Upper lobe of left lung (tissue), 6 donors: ENCODE measurements at places on chromosomes 11 and 22. TPM values are rescaled to one million over a fixed set of nuclear protein-coding genes. Genes with fewer than 3 reads are reported as not detected.

The HPX gene
- 3.1 TPM for total RNA-seq

The CRYBA4 gene
- total RNA-seq, result not detected

GRCh38 chr11:81342966-81343365 lies 1390.7 kb downstream of the FAM181B start:
- DNase-seq, result no peak

The ZBED4 gene
- total RNA-seq, result 10.8 TPM

DNA sequence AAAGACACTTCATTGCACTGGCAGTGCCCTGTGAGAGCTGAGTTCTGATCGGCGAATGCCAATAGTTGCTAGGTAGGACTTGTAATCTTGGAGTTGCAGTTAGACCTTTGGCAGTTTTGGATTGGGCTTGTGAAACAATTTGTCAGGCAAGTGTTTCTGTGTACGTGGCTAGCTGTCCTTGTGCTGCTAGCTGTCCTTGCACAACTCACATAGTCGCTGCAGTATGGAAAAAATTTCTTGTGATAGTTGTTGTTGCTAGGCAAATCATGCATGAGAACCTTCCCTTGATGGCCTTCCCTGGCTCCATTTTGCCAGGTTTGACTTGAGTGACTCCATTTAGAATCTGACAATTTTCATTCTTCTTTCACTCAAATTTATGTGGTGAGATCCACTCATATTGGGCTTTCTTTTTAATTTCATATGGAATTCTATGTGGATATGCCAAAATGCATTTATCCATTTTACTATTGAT lies 140.7 kb downstream of the APIP start:
- DNase-seq, result no peak

The MFRP gene
- not detected for total RNA-seq

DNA sequence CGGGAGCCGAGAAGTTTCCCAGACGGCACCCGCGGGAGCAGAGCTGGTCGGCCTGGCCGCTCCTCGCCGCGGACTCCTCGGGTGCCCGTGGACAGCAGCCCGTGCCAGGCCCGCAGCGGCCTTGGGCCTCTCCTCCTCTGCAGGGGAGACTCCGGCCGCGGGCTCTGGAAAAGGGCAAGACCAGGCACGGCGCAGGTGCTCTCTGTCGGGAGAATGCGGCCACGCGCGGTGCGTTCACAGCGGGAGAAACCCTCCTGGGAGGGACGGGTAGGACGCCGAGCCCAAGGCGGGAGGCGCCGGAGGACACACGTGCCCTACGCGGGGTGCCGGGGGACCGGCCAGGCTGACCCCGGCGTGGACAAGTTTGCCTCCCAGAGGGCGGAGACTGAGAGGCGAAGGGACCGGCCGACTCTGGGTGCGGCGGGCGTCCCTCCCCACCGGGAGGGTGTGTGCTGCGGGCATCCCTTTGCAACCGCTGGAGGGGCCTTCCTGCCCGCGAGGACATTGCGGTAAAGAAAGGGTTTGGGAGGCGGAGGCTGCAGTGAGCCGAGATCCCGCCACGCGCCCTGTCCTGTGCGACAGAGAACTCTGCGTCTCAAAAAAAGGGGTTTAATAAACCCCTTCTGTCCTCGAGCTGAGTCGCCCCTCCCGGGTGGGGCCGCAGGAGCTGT lies 2.3 kb downstream of the IFITM1 start:
- DNase-seq, result no peak

GRCh38 chr22:35399114-35399677 lies 744 bp upstream of the MCM5 start:
- DNase-seq, result no peak

GRCh38 chr11:95230810-95231126 lies 234 bp downstream of the SESN3 start:
- DNase-seq, result no peak

- peak; percentile 71 for DNase-seq
Measured at GRCh38 chr11:133832096-133832990, 13.0 kb downstream of the SPATA19 start.

GRCh38 chr11:35241531-35241930 lies 102.6 kb downstream of the CD44 start:
- no peak for DNase-seq

DNA sequence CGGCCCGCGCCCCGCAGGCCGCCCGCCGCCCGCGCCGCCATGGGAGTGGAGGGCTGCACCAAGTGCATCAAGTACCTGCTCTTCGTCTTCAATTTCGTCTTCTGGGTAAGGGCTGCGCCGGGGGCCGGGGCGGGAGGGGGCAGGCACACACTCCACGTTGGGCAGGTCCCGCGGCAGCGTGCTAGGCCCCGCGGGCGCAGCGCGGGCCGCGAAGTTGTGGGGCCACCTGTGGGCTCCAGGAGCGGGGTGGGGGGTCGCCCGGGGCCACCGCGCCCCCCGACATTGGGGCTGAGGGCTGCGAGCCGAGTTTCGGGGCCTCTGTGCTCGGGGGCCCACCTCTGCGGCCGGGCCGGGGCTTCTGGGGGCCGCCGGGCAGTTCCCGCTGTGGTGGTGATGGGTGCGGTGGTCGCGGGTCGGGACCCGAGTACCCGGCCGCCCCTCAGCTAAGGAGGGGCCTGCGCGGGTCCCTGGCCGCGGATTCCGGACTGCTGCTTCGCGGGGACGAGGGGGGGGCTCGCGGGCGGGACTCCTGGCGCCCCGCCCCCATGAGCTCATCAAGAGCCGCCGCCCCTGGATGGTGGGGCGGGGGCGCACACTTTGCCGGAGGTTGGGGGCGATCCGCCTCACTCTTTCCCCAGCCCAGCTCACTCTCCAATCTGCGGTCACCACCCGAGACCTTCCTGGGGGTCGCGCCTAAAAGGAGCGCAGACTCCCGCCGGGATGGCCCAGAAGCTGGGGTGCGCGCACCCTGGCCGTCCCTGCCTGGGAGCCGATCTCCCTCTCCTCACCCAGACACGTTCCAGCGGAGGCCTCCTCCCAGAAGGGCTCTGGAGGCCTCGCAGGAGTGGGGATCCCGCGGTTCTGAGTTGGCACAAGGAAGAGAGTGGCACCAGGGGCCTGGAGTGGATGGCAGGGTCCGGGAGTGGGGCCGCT lies 667 bp downstream of the CD81 start:
- peak; percentile 93 for DNase-seq

GRCh38 chr11:35540526-35540925 lies 15.1 kb upstream of the PAMR1 start:
- no peak for DNase-seq

- DNase-seq, result no peak
Measured at GRCh38 chr11:131185915-131186314, 184.5 kb upstream of the NTM start.

DNA sequence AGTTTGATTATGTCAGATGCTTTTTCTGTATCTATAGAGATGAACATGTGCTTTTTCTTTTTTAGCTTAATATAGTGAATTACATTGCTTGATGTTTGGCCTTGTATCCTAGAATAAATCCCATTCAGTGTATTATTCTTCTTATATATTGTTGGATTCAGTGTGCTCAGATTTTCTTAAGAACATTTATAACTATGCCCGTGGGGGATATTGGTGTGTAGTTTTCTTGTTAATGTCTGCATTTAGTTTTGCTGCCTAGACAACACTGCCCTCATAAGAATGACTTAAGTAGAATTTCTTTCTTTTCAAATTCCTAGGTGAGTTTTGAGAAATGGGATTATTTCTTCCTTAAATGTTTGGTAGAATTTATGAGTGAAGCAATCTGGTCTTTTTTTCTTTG lies 98.5 kb downstream of the TMEM135 start:
- DNase-seq, result no peak

DNA sequence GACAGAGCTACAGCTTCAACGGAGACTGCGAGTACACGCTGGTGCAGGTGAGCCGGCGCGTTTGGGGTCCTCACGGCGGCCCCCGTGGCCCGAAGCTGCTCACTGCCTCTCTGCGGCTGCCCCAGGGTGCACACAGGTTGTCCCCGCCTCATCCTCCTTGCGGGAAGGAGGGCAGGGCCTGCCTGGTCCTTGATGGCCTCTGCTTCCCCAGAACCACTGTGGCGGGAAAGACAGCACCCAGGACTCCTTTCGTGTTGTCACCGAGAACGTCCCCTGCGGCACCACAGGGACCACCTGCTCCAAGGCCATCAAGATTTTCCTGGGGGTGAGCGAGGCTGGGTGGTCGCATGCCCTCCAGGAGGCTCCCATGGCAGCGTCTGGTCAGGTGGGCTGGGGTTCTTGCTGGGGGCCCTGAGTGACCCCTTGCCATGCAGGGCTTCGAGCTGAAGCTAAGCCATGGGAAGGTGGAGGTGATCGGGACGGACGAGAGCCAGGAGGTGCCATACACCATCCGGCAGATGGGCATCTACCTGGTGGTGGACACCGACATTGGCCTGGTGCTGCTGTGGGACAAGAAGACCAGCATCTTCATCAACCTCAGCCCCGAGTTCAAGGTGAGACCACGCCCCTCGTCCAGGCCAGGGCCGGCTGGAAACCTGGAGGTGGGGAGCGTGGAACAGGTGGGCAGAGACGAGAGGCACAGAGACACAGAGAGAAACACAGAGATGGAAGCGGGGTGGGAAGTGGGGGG lies 19.4 kb downstream of the MUC5AC start:
- no peak for DNase-seq

- DNase-seq, result no peak
Measured at GRCh38 chr11:9973921-9974320, 310.0 kb downstream of the SWAP70 start.

DNA sequence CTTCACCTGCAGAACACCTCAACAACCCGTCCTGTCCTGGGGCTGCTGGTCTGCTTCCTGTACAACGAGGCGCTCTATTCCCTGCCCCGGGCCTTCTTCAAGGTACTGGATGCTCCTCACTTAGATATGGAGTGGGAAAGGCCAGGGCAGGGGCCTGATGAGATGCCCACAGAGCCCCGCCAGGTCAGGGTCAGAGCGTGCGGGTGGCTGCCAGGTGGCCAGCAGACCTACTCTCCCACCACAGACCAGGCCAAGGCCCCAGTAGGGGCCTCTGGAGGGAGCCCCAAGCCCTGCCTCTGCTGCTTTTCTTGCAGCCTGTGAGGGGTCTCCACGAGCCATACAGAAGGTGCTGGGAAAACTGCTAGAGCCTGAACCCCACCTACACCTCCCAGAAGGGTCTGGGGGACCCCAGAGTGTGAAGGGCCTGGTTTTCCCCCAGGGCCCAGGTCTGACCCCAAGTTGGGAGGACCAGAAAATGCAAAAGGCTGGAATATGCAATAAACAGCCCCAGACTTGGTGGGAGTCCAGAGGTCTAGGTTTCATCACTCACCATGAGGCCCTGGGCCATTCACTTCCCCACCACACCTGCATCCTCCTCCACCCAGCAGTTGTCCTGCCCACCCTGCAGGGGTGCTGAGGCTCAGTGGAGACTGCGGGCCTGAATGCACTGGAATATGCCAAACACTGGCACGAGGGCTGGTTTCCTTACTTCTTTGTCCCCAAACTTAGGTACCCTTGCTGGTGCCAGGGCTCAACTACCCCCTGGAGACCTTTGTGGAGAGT lies 14.7 kb downstream of the ZDHHC24 start:
- DNase-seq, result no peak

DNA sequence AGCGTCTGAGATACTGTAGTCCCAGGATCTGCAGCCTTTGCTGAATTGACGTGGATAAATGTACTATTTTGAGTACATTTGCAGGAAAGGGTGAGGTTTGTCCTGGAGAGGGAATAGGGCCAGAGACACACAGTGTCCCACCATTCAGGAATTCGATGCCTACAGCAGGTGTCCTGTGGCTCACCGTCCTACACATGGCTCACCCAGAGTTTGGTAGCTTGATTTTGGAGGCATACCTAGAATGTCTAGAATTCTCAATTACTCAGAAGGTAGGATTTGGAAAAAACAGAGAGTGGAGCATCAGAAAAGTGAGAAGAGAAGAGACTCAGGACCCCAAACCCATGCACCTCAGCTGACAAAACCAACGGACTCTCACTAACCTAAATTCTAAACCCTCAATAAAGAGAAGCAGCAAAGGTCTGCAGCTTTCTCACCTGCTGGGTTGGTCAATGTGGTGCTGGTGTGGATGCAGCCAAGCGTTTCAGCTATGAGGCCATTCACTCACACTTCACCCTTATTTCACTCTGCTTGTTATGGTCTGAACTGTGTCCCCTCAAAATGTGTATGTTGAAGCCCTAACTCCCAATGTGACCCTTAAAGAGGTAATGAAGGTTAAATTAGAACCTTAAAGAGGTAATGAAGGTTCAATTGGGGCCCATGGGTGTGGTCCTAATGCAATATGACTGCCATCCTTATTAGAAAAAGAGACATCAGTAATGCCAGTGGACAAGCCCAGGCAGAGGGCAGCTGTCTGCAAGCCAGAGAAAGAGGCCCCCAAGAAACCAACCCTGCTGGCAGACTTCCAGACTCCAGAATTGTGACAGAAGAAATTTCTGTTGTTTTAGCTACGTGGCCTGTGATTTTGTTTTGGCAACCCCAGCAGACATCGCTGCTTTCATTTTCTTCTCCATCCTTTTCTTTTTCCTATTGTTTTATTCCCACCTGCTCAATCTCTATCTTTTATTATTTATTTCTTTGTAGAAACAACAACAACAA lies 187.8 kb downstream of the SNX19 start:
- no peak for DNase-seq

GRCh38 chr11:105858841-105859240 lies 163.2 kb downstream of the MSANTD4 start:
- DNase-seq, result no peak

DNA sequence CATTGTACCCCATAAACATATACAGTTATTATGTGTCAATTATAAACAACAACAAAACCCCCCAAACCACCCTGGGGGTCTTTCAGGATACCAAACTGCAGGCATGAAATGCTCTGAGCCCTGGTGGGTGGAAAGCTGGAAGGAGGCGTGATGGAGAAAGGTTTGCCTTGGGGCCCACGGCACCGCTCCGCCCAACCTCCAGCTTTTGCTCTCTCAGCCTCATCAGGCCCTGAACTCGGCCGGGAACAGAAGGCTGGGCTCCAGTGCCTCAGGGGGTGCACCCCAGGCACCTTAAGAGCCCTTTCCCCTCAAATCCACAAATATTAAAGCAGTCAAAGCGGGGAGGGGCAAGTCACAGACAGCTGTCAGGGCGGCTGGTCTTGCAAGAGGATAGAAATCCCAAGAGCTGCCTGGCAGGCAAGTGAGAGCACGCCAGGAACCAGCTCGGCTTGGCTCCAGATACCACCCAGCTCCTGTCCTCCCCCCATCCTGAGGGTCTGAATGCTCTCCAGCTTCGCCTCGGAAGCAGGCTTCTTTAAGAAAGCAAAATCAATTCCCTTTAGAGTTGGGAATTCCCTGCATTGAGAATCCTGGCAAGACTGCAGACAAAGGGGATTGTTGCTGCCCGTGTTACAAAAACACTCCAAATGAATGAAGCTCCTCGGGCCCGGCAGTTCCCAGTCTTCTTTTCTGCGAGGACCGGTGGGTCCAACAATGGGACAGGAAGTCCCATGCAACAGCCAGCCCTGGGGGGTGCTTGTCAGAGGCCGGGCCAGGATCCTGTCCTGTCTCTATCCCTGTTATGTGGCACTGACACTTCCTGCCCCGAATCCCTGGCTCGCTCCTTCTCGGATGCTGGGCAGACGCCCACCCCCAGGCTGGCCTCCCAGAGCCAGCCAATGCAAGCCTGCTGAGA lies 80.8 kb downstream of the NAT10 start:
- no peak for DNase-seq

GRCh38 chr11:76824980-76825725 lies 35.6 kb upstream of the ACER3 start:
- no peak for DNase-seq

The CREB3L1 gene
- total RNA-seq, result 37.8 TPM
